ENCODE measurements at places on chromosomes 3 and 15.

GRCh38 chr3:32705232-32705631 is 20.2 kb downstream of the CNOT10 start:
- no peak for DNase-seq

- no peak for DNase-seq
Observed at GRCh38 chr3:53195602-53196574, 34.9 kb downstream of the PRKCD start.

DNA sequence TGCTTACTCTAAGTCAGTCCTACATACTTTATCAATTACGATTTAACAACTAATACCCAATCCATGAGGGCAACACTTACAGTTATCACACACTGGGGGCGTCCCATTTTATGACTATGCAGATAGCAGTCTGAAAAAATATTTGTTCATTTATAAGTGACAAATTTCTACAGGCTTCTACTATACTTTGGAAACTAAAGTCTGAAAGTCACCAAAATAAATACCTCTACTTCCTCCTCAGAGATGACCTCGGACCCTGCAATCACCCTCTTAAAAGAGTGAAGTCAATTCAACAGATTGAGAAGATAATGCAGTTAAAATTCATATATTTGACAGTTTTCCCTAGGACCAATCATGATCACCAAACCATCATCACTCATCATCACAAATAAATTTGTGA is 76.6 kb downstream of the GSK3B start:
- DNase-seq = no peak

DNA sequence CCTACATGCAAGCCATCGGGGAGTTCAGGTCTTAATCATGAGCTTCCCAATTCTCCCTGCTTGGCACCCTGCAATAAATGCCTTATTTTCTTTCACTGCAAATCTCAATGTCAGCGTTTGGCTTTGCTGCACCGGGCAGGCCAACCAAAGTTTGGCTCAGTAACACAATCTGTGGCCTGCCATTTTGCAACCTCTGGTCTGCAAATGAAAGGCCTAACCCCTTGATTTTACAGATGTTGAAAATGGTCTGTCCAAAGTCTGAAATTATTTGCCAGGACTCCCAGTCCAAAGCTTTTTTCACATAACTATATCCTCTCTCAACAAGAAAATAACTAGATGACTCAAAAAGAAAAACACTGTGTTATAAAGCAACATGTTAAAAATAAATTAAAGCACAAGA is 34.0 kb upstream of the LEKR1 start:
- no peak for DNase-seq

DNA sequence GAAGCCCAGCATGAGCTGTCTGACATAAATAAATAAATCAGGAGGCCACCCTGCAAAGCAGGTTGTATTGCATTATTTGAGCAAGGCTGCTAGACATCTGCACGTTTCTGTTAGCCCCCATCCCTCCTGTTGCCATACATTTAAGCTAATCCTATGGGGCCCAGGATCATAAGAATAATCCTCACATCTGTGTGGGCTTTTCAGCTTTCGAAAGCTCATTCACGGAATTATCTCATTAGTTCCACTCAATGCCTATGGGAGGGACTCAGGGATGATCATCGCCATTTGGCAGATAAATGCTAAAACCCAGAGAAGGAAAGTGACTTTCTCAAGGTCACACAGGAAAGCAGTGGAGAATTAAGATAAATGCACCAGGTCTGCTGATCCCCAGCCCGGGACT is 123.4 kb downstream of the TLE3 start:
- DNase-seq = no peak

GRCh38 chr3:185552358-185552877 is at the start of gene LIPH:
TSS of gene LIPH (minus strand) at chr3:185552588. CDS start at chr3:185552471, 117 bp downstream.
- no peak for DNase-seq

GRCh38 chr3:189637750-189638149 is 6.6 kb downstream of the TP63 start:
- no peak for DNase-seq

DNA sequence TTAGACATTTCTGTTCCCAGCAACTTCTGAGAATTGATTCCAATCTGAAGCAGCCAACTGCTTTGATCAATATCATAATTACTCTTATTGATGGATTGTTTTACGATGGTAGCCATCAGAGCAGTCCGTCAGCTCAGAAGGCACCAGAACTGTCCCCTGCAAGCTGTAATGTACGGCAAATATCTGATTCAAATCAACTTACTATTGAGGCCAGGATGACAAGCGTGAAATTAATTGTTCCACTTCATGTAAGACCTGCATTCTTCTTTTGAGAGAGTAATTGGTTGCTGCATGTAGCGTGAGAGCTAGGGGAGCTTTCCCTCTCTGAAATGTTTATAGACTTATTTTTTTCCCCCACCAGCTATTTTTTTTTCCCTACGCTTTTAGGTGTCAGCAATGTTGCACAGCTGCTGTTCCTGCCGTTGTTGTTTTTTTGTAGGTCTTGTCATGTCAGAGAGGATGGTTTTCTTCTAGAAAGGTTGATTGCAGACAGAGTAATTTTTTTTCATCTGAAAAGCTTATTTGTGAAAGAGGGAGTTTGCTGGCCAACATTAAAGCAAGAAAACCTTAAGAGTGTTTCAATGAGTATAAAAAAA is 134.9 kb downstream of the CACNA2D3 start:
- DNase-seq = no peak

DNA sequence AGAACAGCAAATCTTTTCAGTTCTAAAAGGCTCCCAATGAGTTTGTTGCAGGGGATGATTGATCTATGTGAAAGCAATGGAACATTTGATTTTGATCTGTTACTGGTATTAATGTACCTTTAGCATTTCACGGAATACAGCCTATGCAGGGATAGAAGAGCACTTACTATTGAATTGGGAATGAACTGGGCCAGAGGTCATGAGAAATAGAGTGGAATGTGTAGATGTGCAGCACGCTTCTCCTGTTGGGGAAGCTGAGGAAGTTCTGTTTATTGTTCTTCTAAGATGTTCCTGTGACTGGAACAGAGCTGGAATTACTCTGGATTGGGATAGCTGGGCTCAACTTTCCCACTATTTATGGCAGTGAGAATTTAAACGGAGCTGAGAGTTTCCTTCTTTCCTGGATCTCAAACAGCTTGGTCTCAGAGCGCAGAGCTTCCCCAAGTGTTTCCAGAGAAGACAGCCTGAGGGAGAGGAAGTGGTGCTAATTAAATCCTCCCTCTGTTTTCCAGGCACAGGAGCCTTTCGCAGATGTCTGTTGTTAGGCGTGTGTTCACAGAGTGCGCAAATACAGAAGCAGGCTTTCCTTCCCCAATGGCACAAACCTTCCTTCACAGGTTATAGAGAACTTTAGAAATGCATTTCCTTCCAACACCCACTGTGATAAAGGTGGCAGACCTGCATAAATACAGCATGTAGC is 32.5 kb downstream of the TPRG1 start:
- DNase-seq = no peak

DNA sequence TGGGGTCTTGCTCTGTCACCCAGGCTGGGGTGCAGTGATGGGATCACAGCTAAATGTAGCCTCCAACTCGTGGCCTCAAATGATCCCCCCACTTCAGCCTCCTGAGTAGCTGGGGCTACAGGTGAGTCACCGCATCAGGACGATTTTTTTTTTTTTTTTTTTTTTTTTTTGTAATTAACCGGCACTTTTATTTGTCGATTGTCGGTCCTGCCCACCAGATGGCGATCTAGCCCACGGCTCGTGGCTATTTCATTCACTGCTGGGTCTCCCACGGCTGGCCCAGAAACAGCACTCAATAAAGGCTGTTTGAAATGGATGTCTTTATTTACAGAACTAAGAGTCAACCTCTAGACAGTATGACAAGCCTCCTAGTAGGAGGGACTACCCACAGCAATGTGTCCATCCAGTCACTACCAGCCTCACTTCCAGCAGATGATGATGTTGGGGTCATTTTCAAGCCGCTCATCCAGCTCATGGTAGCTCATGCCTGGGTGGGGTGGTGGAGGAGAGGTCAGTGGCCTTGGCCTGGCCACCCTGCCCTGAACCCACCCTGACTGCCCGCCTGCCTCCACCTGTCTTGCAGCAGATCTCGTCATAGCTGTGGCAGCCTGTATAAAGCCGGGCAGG is 1.8 kb upstream of the ZMYND10 start:
- peak; percentile 55 for DNase-seq

- no peak for DNase-seq
Observed at GRCh38 chr3:39750712-39751111, 58.7 kb upstream of the MYRIP start.

DNA sequence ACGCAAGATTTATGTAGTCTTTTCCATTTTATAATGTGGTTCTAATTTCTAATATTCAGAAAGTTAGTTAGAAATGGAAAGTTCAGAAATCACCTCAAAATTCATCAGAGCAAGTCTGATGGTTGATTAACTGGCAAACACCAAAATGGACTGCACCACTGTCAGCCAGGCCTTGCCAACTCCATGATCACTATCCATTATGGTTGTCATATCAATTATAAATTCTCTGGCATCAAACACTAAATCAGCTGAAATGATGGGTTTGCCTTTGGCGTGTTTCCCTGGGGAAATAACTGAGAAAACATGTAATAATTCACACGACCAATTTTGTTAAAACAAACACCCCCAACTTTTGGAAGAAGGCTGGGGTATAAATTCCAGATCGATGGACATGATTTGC is 219.4 kb downstream of the CDIN1 start:
- no peak for DNase-seq

DNA sequence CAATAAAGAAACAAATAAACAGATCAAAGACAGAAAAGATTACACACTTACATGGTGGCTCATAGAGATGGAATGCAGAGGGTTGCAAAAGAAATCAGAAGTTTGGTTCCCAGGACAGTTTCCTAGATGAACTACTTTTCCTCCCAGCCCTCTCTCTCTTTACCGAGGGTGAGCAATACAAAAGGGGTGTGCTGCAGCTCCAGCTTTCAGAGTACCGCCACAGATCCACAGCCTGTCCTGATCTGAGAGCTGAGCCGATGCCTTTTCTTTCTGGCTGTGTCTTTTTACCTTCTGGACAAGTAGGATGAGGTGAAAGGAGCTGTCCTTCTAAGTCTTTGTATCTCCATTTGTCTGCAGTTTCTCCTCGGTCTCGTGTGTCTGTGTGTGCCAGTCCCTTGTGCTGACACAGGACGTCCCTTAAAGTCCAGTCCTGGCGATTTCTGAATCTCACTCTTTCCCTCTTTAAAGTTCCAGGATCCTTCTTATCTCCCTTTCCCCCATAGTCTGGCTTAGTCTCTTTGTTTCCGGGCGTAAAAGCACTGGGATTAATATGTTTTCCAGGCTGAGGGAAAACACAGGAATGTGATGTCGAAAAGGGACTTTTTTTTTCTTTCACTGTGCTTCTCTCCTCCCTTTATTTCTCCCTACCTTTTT is 540 bp downstream of the CCDC80 start:
- no peak for DNase-seq

- no peak for DNase-seq
Observed at GRCh38 chr3:187288131-187288854, 3.2 kb downstream of the MASP1 start.

GRCh38 chr3:151379083-151379734 is 5.3 kb downstream of the P2RY12 start:
- no peak for DNase-seq

DNA sequence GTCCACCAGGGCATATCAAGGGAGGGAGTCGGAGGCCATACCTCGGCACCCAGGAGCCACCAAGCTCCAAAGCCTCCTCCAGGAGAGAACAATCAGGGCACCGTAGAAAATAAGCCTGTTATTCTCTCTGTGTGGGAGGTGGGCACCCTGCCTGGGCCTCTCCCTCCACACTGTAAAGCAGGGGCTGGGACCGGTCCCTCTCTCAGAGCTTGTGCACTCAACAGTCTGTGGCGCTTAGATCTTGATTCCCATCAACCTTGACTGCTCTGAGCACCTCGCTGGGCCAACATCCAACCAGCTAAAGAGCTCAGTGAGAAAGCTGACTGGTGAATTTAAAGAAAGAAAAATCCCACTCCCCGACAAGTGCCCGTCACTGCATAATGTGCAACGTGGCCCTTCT is 53.0 kb downstream of the PCSK6 start:
- no peak for DNase-seq

DNA sequence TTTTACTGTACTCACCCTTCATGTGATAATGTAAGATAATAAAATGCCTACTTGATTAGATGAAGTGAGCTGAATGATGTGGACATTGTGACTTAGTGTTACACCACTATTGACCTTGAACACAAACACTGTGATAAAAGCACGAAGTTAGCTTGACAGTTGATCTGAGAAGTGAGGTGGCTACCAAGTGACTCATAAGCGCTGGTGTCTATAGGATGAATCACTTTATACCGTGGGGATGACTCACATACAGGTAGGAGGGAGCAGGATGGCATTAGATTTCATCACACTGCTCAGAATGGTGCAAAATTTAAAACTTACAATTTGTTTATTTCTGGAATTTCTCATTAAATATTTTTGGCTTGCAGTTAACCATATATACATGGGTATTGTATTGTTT is 174.7 kb upstream of the CNTN3 start:
- no peak for DNase-seq

DNA sequence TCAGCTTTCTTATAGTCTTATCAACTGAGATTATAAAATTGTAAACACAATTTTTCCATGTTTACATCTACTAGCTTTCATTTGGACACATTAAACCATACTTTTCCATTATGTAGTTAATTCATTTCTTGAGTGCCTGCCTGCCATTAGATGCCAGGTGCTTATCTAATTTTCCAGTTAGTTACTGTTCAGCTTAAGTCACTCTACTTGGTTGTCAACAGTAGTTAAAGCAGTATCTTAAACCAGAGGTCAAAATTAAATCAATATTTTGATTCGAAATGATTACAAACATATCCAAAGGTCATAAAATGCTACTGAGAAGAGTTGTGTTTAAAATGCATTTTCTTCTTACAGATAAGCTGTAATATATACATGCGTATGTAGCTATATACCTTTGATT is 56.2 kb upstream of the UBP1 start:
- DNase-seq = no peak

DNA sequence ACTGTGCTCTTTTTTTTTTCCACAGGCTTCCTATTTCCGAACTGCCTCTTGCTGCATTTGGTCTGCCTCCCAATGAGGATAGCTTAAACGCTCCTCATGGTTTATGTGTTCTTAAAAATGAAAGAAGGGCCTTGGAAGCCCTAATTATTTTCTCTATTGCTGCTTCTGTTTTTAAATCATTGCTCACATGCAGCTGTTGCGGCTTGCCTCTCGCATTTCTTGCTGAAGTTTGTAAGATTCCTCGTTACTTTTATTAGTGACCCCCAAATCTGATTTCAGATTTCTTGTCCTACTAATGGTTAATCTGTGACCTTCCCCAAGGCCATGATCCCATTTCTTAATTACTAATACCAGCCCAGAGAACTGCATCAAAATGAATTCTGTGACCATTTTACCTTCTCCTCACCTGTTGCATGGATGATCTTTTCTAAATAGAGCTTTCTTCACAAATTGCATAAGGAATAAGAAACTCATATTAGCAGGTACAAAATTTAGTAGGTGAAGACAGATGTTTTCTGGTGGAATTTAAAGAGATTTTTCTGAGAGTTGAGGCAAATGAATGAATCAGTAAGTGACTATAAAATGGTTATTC is 1.8 kb downstream of the UBE2E1 start:
- no peak for DNase-seq

DNA sequence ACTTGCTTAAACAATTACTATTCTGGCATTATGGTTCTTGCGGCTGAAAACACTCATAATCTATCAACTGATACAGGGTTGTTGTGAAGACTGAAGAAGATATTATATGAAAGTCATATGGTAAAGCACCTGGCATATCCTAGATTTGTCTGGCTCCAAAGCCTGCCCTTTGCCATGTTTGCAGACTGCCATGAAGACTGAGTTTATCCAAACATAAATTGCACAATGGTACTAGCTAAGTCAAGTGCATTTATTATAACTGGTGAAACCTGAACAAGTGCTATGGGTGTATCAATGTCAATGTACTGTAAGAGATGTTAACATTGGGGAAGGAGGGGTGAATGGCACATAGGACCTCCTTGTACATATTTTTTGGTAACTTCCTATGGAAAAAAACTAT is 87.4 kb upstream of the MEX3B start:
- no peak for DNase-seq
